ENCODE measurements at places on chromosomes 7 and 10.

GRCh38 chr10:8581521-8582225, 527.2 kb downstream of the GATA3 start:
- DNase-seq, result no peak

- DNase-seq, result no peak
These were observed 22.1 kb upstream of the DDIT4 start for GRCh38 chr10:72251635-72252034.

DNA sequence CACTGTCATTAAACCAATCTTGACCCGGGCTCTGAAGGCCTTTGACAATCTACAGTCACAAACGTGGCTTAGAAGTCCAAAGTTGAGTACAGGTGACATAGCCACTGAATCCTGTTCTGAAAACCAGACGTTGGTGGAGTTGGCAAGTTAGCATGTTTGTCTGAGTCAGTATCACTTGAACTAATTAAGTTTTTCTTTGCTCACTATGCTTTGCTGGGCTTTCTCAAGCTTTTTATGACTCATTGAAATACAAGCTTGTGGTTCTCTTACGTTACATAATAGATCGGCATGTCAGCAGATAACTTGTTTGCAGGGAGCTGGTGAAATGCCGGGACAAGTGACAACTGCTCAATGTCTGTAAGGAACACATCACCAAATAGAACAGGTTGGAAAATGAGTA, 53.8 kb downstream of the ARL5B start:
- peak; percentile 95 for DNase-seq

DNA sequence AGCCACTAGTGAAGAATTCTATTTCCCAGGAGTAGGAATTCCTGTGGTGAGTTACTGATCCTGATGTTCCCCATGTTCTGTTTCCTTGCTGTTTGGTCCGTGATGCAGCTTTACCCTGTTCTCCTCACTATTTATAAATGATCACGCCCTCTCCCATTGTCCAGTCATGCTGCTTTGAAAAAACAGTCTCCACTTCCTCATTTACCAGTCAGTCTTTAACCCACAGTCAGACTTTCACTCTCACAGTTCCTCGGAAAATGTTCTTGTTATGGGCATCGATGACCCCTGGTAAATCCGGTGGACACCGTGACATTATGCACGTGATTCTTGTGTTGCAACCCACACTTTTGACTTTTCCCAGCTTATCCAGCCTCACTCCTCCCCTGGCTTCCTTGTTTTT, 14.4 kb downstream of the SCIN start:
- DNase-seq, result peak; percentile 66

GRCh38 chr7:37056234-37056912, 332.1 kb upstream of the AOAH start:
- DNase-seq, result no peak

DNA sequence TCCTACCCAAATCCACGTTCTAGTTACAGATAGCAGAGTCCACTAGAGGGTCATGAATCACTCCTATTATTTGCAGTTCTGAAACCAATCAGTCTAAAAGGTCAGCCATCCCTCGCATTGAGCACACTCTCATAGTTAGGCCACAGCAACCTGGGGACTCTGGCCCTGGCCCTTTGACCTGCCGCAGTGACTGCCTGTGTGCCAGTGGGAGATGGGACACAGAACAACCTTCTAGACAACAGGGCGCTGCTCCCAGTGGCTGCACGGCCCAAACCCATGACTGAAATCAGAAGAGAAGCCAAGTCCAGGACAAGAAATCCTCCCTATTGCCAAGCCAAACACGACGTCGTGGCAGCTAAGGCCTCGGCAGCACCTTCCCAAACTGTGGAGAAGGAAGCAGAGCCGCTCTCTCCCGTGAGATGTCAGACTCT, 158.5 kb downstream of the HERPUD2 start:
- no peak for DNase-seq

GRCh38 chr7:11313801-11314200, 340.1 kb downstream of the PHF14 start:
- no peak for DNase-seq

- DNase-seq, result peak; percentile 72
These were observed 26.2 kb upstream of the RASGEF1A start for GRCh38 chr10:43292755-43293676.

GRCh38 chr7:561631-562373, 42.2 kb upstream of the PDGFA start:
- no peak for DNase-seq

DNA sequence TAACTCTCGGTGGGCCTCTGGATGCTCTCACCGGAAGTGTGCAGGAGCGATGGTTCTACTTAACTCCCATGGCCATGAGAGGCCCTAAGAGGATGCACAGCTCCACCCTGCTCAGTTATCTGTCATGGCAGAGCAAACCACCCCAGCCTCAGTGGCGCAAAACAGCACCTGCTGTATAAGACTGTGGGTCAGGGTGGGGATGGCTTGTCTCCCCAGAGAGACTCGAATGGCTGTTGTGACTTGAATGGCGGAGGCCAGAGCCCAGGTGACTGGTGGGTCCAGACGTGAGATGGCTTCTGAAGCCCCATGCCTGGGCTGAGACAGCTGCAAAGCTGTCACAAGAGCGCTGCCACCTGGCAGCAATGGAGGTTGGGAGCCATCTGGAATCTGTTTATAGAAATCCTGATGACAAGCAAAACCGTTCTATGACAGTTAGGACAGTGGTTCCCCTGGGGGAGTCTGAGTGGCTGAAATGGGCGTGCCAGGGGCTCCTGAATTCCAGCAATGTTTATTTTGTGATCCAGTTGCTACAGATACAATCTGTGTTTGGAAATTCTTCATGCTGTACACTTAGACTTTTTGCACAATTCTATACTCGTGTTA, 490.5 kb downstream of the TCERG1L start:
- no peak for DNase-seq

DNA sequence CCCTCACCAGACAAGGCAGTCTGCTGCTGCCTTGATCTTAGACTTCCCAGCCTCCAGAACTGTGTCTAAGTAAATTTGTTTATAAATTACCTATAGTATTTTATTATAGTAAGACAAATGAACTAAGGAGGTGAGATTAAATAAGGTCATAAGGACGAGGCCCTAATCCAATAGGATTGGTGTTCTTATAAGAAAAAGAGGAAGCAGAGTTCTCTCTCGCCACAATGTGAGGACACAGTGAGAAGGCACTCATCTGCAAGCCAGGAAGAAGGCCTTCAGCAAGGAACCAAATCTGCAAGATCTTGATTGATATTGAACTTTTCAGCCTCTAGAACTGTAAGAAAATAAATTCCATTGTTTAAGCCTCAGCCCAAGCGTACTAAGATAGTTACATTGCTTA, 6.1 kb upstream of the ZNF438 start:
- DNase-seq, result no peak

GRCh38 chr10:126570245-126570570, 100.3 kb downstream of the C10orf90 start:
- no peak for DNase-seq

DNA sequence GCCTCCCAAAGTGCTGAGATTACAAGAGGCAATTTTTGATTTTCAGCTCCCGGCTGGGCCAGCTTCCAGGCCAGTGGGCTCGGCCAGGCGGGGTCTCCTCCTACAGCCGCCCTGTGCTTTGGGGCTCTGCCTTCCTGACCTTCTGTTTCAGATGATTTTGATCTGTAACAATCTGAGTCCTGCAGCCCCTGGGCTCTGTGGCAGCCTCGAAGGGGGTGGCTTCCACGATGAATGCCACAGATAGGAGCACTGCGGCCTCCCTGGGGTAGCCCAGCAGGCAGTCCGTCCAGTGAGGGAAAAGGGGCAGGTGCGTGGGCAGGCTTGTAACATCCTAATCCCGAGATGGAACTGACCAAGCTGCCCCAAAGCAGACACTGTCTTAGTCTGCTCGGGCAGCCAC, 177.5 kb downstream of the DNAJB6 start:
- no peak for DNase-seq

DNA sequence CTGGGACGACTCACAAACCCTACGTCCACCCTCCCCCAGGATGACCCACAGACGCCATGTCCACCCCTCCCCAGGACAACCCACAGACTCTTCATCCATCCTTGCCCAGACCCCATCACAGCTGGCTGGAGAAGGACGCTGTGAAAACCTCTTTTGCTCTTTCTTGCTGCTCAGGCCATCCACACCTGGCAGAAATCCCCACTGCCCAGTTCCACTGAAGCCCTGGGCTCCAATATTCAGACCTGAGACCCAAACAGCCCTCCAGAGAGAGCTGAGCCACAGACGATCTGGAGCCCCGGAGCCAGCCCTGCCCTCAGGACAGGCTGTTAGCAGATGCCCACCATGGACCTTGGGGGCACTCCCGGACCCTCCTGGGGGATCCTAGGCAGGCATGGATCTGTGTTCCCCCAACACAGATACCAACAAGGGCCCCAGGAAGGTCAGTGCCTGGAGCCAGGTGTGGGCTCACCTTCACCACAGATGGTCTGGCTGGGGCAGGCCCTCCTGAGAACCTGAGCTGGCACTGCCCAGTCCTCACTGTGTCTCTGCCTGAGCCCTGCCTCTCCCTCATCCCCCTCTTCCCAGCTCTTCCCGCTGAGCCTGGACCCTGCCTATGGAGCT, 226.2 kb downstream of the PTPRN2 start:
- no peak for DNase-seq

- DNase-seq, result peak; percentile 83
These were observed 35.4 kb downstream of the TRIL start for GRCh38 chr7:28922624-28923331.

DNA sequence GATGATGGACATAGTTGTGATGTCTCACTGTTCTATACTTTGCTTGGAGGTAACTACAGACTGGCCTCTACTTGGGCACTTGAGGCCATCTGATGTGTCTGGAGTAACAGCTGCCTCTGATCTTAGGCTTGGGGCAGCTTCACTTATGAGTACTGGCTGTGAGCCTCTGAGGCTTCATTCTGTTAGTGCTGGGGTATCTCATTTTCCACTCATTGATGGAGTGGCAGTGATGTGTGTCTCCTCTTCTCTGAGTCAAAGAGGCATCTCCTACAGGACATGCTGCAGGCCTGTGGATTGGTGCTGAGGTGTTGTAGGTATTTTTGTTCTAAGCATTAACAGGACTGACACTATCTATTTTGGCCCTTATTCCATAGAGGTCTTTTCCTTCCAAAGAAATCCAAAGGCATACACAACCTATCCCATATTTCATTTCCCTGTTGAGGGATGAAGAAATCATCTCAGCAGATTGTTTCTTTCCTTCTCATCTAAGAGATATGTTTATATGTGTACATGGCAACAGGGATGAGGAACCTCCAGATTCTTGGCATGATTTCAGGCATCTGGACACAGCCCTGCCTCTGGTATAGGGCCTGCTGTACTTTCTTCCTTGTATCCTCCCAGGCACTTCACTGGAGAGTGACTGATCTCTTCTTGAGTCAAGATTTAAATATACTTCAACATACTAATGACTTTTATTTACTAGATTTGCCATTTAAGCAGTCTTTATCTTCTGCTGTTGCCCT, 65.7 kb upstream of the NOBOX start:
- peak; percentile 20 for DNase-seq

DNA sequence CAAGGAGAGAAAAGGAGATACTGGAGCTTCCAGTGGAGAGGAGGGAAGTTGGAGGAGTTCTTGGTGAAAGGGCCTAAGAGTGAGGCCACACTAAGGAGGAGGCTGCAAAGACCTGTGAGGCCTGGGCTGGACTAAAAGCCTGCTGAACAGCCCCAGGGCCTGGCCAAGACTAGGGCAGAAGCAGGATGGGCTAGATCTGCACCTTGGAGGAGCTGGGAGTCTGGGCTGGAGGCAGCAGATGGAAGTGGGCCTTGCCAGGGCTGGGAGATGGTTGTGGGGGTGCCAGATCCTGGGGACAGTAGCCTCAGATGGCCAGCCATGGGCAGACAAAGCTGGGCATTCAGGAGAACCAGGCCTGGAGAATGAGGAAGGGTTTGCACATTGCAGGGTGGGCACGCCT, 6.5 kb upstream of the PURB start:
- no peak for DNase-seq

DNA sequence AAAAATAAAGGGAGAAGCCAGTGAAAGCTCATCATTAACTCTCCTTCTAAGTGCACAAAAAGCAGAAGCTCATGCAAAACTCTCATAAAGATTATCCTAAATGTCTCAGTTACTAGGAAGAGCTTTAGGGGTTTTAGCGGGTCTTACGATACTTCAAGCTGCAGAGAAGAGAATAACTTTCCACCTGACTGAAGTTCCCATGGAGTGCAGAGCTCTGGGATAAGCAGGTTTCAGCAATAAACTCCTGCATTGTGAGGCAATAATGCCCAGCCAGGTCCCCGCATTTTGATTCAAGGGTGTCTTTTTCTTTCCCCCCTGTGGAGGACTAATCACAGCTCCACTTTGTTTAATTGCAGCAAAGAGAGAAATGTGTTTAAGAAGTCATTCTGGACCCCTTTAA, 241.9 kb upstream of the SP8 start:
- no peak for DNase-seq

DNA sequence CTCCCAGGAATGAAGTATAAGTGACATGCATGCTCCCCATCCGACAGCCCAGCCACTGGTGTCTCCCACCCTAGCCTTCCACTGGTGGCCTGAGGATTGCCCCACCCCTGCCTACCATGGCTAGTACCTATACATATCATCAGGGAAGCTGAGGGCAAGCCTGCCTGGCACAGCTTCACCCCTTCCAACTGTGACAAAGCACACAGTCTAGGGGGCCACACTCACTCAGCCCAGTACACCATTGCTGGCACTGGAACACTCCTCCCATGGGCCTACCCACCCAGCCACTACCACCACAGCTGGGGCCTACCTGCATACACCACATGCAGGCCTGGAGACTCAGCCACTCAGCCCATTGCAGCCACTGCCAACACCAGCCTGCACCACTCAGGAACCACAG, 393.1 kb upstream of the STEAP1 start:
- no peak for DNase-seq

DNA sequence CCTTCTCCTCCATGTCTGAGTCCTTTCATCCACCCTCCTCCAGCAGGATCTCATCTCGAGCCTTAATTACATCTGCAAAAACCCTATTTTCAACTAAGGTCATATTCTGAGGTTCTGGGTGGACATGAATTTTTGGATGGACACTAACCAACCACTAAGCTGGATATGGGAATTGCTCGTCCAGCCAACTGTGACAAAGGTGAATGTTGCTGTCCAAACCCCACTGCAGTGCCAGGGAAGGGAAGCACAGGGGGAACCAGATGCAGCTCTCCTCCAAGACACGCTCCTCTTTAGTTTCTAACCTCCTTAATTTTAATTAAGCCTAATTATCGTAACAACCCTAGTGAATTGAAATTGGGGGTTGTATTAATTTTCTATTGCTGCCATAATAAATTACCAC, 65.1 kb upstream of the EBF3 start:
- DNase-seq, result no peak

Measured in GM23248 (cell line).